ENCODE measurements at places on chromosomes 2 and 18. TPM values are rescaled to one million over a fixed set of nuclear protein-coding genes. Genes with fewer than 3 reads are reported as not detected.

DNA sequence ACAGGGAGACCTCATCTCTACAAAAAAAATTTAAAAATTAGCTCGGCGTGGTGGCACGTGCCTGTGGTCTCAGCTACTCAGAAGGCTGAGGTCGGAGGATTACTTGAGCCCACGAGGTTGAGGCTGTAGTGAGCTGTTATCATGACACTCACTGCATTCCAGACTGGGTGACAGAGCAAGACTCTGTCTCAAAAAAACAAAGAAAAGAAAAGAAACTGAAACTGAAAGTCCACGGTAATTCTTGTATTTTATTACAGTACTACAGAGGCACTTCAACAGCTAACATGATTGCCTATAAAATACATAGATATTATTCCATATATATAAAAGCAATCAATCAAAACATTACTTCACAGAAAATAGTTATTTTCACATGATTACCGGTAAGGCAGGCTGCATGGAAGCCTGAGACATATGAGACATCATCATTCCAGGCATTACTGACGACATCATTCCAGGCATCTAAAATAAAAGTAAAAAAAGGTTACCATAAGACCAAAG is 23.1 kb downstream of the PRPF40A start:
- H3K27ac ChIP-seq: peak overlapping the region; percentile 86
- H3K4me1 ChIP-seq: no peaks in the 10 kb centered on the region
- no peaks in the 10 kb centered on the region for H3K27me3 ChIP-seq
- H3K4me3 ChIP-seq: peak overlapping the region; percentile 59
- DNase-seq: peak; percentile 87
- peaks cover 16% of the 10 kb centered on the region for H3K36me3 ChIP-seq

GRCh38 chr2:148599109-148599991 is 45.2 kb upstream of the EPC2 start:
- H3K36me3 ChIP-seq: no peaks in the 10 kb centered on the region
- no peak overlapping the region for H3K27ac ChIP-seq
- DNase-seq: no peak
- H3K4me3 ChIP-seq: no peak overlapping the region

PPIL3 gene
- 34.6 TPM for total RNA-seq

CHRNA1 gene
- total RNA-seq: 3.7 TPM

EMILIN1 gene
- total RNA-seq: 0.95 TPM

GRCh38 chr2:237326266-237327171 is 87.4 kb downstream of the COL6A3 start:
- H3K4me3 ChIP-seq: no peak overlapping the region
- no peaks in the 10 kb centered on the region for H3K27me3 ChIP-seq
- H3K36me3 ChIP-seq: peaks cover 30% of the 10 kb centered on the region

- H3K36me3 ChIP-seq: peaks cover 39% of the 10 kb centered on the region
- no peak overlapping the region for H3K4me3 ChIP-seq
- peaks cover 33% of the 10 kb centered on the region for H3K4me1 ChIP-seq
- H3K27me3 ChIP-seq: no peaks in the 10 kb centered on the region
These were observed 110.9 kb downstream of the MTCL1 start for GRCh38 chr18:8816220-8816619.

IGFBP5 gene
- 422 TPM for total RNA-seq

SPR gene
- 23.6 TPM for total RNA-seq

GRCh38 chr18:69947361-69948133 is at the start of gene CD226:
CD226 (minus strand) TSS chr18:69947873; CDS start chr18:69947406, 467 bp downstream.
- H3K4me1 ChIP-seq: peaks cover 3% of the 10 kb centered on the region
- H3K27me3 ChIP-seq: no peaks in the 10 kb centered on the region
- no peak within 1 kb of the TSS for H3K27ac ChIP-seq
- no peak within 1 kb of the TSS for H3K4me3 ChIP-seq
- DNase-seq: no peak

- H3K27ac ChIP-seq: no peak overlapping the region
- H3K36me3 ChIP-seq: peaks cover 11% of the 10 kb centered on the region
These were observed 85.3 kb downstream of the TRAPPC8 start for GRCh38 chr18:31857526-31858106.

GRCh38 chr18:64474255-64474654 is 325.4 kb upstream of the LINC00305 start:
- H3K27me3 ChIP-seq: no peaks in the 10 kb centered on the region
- H3K4me3 ChIP-seq: no peak overlapping the region
- no peaks in the 10 kb centered on the region for H3K36me3 ChIP-seq
- no peak overlapping the region for H3K27ac ChIP-seq

DNA sequence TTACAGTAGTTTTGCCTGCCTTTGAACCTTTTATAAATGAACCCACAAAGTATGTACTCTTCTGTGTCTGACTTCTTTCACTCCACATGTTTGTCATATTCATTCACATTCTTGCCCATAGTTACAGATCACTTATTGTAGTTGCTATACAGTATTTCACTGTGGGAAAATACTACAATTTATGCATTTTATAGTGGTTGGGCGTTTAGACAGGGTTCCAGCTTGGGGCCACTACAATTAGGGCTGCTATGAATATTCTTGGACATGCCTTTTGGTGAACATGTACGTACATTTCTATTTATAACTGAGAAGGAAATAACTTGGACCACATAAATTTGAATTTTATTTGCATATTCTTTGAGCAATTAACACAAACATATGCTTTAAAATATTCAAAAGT is 15.4 kb upstream of the PMAIP1 start:
- H3K4me3 ChIP-seq: no peak overlapping the region
- no peak overlapping the region for H3K27ac ChIP-seq
- DNase-seq: no peak

DNA sequence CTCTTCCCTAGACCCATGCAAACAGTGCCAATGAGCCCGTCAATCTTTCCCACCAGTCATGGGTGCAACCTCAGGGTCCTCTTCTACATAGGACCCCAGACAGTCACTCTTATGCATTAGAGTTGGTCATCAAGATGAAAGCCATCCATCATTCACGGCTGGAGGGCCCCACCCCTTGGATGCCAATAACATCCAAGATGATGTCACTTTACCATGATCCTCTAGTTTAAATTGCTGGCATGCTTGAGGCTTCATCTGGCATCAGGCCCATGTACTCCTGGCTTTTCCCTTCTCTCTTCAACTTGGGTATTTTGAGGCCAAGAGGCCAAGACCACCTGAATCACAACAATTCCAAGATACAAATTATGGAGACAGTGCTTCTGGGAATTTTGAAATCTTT is 91.1 kb upstream of the MAPK4 start:
- DNase-seq: no peak
- no peaks in the 10 kb centered on the region for H3K4me1 ChIP-seq
- no peaks in the 10 kb centered on the region for H3K36me3 ChIP-seq
- H3K4me3 ChIP-seq: no peak overlapping the region

DNA sequence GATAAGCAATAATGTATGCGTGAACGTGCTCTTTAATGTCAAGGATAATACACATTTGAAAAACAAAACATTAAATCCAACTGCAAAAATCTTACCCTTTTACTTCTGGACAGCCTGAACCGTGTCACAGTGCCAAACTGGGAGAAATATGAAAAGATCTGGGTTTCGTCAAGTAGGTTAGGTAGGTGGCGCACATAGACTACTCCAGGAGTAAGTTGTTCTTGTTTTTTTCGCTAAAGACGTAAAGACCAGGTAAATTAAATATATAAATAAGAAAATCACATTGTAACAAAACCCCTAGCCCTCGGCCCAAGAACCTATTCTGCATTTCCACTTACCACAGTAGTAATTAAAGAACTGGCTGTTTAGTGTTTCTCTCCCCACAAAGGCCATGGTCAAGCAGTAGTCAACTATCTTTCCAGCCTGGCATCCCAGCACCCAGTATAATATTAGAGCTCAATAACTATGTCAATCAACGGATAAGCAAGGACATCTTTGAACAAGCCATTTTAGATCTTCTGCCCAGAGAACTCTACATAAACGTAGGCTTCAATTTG is 1.1 kb downstream of the NIFK start:
- peak overlapping the region; percentile 55 for H3K27ac ChIP-seq
- H3K36me3 ChIP-seq: peaks cover 21% of the 10 kb centered on the region
- DNase-seq: no peak
- H3K27me3 ChIP-seq: no peaks in the 10 kb centered on the region
- no peaks in the 10 kb centered on the region for H3K4me1 ChIP-seq

DYNAP gene
- not detected for total RNA-seq

GRCh38 chr18:45108754-45109153 is 428.1 kb downstream of the SETBP1 start:
- no peaks in the 10 kb centered on the region for H3K36me3 ChIP-seq
- H3K4me1 ChIP-seq: peaks cover 10% of the 10 kb centered on the region
- no peaks in the 10 kb centered on the region for H3K27me3 ChIP-seq
- DNase-seq: no peak

- H3K4me3 ChIP-seq: no peak overlapping the region
- H3K36me3 ChIP-seq: peaks cover 26% of the 10 kb centered on the region
- H3K27ac ChIP-seq: no peak overlapping the region
- DNase-seq: peak; percentile 76
- peaks cover 54% of the 10 kb centered on the region for H3K4me1 ChIP-seq
These were observed 13.2 kb downstream of the NABP1 start for GRCh38 chr2:191691016-191691735.

- H3K27me3 ChIP-seq: no peaks in the 10 kb centered on the region
- H3K36me3 ChIP-seq: no peaks in the 10 kb centered on the region
- H3K4me3 ChIP-seq: no peak overlapping the region
- no peak overlapping the region for H3K27ac ChIP-seq
- no peak for DNase-seq
These were observed 89.2 kb upstream of the CXCR4 start for GRCh38 chr2:136207030-136207623.

AP1S3 gene
- total RNA-seq: 14.3 TPM

MC5R gene
- 0.26 TPM for total RNA-seq
